ENCODE measurements at places on chromosomes 16 and 17.

DNA sequence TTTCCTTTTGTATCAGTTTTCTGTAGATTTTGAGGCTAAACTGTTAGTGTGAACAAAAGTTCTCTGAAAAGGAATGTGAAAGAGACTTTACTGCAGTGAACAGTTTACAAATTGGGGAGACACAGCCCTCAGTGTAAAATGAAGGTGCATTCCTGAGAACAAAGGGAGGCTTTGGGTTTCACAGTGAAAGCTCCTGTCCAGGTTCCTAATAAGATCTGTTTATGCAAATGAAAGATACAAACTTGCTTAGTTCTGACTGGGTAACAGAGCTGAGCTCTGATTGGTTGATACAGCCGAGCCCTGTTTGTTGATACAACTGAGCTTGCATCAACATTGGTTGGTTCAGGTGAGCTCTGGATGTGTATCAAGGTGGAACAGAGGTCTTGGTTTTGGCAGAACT is 8.3 kb upstream of the CDRT15 start:
- no peak for DNase-seq

DNA sequence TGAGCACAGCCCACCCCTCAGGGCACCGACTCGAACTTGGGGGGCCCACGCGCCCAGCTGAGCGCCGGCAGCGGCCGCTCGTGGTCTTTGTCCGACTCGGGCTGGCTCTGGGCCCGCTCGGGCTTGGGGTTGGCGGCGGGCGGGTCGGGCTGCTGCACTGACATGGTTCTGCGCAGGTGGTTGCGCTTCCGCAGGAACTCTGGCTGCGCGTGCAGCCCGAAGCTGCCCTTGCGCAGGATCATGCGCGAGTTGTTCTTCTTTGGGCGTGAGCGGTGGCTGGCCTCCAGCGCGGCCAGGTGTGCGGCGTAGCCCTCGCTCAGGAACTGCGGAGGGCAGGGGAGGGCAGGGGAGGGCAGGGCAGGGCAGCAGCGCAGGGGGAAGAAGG is 11.1 kb downstream of the PIMREG start:
- peak; percentile 55 for DNase-seq

GRCh38 chr17:3802461-3803307 is 1.7 kb upstream of the ITGAE start:
- DNase-seq: no peak

DNA sequence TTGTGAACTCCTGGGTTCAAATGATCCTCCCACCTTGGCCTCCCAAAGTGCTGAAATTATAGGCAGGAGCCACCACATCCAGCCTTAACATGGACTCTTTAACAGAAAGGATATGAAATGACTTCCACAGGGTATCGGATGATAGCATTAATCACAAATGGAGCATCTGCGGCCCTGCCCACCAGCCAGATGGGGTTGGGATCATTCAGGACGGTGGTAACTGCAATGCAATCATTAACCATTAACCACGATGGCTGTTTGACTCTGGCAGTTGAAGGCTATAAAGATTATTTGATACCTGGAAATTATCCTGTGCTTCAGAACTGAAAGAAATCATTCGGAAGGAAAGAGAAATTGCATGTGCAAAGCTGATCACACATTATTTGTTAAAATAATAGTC is 5.3 kb upstream of the CHST5 start:
- DNase-seq: no peak

DNA sequence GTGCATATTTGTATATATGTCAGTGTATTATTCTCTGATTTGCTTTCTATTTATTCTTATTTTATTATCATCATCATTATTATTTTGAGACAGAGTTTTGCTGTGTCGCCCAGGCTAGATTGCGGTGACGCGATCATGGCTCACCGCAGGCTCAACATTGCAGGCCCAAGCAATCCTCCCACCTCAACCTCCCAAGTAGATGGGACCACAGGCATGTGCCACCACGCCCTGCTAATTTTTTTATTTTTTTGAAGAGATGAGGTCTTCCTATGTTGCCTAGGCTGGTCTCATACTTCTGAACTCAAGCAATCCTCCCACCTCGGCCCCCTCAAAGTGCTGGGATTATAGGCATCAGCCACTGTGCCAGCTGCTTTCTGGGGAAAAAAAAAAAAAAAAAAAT is 8.4 kb upstream of the ARHGAP17 start:
- DNase-seq: no peak

DNA sequence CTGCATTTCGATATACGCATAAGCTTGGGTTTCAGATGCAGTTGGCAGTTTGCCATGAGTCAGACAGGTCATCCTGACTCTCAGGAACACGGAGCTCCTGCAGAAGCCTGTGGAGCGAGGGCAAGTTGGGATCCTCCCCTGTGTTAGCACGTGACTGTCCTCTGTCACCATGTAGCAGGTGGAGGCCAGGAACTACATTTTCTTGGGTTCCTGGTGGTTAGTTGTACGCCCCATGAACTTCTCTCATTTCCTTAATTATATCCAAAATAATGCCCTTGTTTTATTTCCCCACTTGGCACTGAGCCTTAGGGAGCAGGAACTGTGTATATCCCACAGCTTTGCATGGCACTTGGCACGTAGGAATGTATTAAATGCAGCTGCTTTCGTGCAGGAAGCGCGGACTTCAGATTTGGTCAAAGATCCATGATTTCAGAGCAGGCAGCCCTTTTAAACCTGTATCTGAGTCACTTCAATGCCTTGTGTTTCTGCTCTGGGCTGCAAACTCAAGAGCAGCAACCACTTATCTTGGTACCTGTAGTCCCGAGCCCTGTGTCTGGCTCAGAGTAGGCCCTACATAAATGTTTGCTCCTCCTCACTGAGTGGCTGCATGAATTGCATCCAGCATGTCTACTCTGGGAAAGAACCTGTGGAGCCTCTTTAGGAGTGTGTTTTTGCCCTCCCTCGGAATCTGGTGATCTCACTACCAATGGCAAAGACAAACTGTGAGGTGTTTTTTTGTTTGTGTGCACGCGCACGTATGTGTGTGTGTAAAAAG is 428.4 kb downstream of the MAF start:
- peak; percentile 15 for DNase-seq

GRCh38 chr17:20987511-20987910 is 55.3 kb downstream of the USP22 start:
- no peak for DNase-seq

DNA sequence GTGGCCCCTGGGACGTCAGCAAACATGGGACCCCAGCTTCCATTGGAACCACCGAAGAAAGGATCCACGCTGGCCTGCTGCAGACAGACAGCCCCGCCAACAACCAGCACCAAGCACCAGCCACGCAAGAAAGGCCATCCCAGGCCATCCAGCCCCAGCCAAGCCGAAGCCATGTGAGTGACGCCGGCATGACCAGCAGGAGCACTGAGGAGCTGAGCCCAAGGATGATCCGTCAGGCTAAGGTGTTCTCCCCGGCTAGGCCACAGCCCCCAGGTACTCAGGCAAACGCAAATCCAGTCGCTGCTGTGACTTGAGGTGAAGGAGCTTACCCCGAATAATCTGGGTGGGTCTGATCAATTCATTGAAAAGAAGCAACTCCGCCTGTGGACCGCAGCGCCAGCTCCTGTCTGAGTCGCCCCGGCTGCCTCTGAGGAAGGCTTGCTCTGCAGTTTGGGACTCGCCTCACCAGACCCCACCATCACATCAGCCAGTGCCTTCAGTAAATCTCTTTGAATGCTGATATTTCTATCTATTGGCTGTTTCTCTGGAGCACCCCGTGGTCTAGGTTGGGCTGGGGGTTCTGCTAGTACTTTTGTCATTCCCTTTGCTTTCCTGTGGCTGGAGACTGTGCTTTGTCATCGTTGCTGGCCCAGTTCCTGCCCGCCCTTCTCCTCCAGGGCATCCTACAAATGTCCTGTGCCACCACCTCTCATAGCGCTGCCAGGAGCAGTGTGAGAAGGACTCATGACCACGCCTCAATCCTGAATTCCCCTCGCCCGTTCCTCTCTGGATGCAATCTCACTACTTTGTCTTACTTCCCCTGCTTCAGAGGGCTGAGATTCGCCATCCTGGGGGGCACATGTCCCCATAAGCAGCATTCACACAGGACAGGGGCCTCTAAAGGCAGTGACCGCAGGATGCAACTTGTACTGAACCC is 8.1 kb upstream of the CBX2 start:
- no peak for DNase-seq

DNA sequence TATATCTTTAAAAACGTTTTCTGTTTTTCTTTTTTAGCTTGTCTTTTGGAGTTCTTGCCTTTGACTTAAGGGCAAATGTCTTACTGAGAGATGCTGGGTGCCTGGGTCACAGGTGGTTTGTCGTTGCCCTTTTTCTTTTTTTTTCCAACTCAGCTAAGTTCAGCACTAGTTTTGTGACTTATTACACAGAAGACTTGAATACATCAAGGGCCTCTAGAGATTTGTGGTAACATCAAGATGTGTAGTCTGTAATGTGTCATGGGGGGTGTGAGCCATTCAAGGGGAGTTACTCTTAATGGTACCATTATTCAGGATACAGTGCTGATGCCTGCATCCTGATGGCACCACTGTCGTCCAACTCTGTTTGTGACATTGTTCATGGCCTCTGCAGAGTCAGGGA is 95.1 kb downstream of the PRKCA start:
- no peak for DNase-seq

DNA sequence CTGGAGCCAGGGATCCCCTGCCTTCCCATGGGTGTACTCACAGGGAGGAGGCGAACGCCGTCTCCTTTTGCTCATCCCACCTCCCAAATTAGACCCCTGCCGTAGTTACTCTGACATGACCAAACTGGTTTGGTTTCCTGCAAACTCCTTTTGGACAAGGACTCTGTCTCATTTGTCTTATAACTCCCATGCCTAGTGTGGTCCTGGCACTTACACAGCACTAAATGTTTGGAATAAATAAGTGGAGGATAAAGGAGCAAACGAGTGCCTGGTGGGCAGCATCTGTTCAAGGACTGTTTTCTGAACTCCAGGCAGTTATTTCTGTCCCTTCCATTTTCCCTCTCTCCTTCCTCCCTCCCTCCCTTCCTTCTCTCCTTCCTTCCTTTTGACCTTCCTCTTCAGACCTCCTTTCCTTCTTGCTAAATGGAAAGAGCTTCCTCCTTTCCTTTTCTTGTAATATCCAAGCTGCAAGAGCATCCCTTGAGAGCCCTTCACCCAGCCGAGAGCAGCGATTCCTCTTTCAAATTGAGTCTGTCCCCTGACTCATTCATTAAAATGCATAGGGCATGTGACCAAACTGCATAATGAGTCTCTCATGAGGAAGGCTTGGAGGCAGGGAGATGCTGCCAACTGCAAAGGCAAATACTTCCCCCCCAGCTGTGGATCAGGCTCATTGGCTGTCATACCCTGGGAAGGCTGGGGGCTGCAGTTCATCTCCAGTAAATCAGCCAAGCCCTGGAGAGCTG is 36.8 kb downstream of the CHD9 start:
- DNase-seq: peak; percentile 97

- peak; percentile 94 for DNase-seq
Measured at GRCh38 chr16:15434425-15435215, at the start of gene BMERB1. BMERB1 (plus strand) TSS chr16:15434588; CDS start chr16:15434654, 66 bp downstream.

GRCh38 chr17:68577497-68577821 is 23.7 kb downstream of the FAM20A start:
- peak; percentile 28 for DNase-seq

GRCh38 chr16:48112600-48112999 is 43.2 kb downstream of the ABCC12 start:
- no peak for DNase-seq

- DNase-seq: no peak
Measured at GRCh38 chr16:5075637-5076036, 4.0 kb downstream of the ALG1 start.

GRCh38 chr16:4511441-4512082 is 27.0 kb downstream of the CDIP1 start:
- peak; percentile 32 for DNase-seq

DNA sequence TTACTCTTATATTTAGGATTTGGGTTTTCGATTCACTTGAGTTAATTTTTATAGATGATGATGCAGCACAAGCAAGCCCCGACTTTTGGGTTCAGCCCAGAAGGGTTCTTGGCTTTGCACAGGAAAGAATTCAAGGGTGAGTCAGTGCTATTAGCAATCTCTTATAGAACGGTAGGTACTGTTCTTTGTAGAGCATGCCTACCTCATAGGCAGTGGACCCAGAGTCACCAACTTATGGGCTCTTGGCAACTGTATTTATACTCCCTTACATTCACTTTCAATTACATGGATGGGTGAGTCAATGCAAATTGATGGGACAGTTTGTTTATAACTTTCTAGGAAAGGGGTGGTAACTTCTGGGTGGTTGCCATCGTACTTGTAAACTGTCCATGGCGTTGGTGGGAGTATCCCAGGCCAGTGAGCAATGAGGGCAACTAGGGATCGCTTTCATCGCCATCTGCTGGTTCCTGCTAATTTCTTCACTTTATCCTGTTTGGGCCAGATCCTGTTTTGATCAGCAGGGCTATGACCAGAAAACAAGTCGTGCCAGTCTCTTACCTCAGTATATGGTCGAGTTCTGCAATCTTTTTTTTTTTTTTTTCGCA is 362.6 kb downstream of the CNTNAP4 start:
- DNase-seq: no peak

GRCh38 chr17:80902197-80902962 is 89.3 kb upstream of the CHMP6 start:
- DNase-seq: no peak

GRCh38 chr17:72572604-72573491 is 452.0 kb downstream of the SOX9 start:
- DNase-seq: no peak

DNA sequence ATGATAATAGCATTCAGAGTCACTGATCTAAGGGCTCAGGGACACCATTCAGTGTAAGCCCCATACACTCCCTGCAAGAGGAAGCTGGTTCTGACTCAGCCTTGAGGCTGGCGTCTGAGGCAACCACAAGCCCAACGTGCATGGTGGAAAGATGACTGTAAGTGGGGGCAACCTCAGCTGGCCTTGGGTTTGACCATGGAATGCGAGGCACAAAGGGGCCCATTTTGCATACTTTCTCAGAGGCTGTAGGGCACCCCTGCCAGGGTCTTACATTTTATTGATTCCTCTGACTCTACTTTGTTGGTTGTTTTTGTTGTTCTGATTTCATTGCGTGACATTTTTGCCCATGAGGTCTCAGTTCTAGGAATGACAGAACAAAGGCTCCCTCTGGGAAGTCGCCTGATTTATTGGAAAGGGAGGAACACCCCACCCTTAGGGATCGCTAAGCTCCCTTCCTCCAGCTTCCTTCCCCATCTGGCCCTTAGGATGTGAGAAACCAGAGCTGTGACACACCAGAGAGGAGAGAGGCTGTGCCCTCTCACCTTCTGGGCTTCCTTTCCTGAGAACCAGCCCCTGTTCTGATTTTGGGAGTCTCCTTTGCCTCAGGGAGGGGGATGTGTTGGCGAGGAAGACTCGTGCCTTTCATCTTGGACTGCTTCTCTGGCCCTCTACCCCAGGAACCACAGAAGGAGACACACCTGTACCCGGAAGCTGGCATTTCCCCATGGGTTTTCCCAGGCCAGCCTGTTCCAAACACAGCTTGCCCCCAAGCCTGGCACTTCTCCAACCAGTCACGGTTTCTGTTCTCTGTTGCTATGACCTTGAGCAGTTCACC is 5.6 kb upstream of the CIITA start:
- DNase-seq: no peak

- DNase-seq: no peak
Measured at GRCh38 chr17:8955021-8955959, 10.2 kb downstream of the PIK3R5 start.

Data from brain (organoid and tissue), 16 donors.